ENCODE measurements at places on chromosomes 5 and 9.

DNA sequence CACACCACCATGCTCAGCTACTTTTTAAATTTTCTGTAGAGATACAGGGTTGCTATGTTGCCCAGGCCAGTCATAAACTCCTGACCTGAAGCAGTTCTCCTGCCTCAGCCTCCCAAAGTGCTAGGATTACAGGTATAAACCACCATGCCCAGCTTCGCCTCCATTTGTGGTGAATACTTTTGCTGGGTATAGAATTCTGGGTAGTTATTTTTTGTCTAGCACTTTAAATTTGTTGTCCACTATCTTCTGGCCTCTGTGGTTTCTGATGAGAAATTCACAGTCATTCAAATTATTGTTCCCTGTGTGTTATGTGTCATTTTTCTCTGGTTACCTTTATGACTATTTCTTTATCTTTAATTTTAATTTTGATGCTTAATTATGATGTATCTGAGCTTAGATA, 57.7 kb upstream of the EXOC3 start:
- DNase-seq, result no peak

GRCh38 chr5:91070761-91071550, 312.2 kb downstream of the ARRDC3 start:
- DNase-seq, result no peak

DNA sequence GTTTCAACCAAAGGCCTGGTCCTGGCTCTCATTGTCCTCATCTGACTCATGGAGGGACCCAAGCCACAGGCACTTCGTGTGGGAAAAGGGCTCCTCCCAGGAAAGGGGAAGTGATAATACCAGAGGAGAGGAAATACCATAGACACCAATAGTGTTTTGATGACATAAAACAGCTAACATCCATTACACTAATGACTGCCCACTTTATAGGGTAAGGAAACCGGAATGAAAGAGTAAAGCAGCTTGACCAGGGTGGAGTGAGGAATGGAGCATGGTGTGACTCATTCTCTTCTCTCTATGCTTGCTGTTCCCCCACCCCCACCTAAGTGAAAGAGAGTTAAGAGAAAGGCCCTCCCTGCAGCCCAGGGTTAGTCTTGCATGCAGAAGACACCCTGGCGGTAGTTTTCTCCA, 67.4 kb upstream of the HRH2 start:
- no peak for DNase-seq

DNA sequence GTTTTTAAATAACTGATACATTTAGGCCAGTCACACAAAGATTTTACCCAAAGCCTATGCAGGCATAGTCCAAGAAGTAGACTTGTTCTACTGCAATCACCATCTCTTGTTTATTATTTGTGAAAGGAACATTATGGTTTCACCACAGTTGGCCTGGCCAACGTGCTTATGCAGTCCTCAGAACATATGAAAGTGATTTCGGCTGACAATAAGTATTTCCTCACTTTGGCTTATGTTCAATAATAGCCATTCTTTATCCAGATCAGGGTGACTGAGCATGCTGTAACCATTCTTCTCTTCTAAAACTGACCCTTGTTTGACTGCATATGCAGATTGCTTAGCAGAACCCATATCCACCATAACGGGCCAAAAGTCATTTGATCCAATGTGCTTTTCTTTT, 76.6 kb upstream of the CCDC152 start:
- DNase-seq, result no peak

- no peak for DNase-seq
Measured at GRCh38 chr9:120890320-120891244, 13.6 kb upstream of the PHF19 start.

GRCh38 chr5:108090946-108091345, 291.0 kb downstream of the FBXL17 start:
- no peak for DNase-seq

GRCh38 chr5:42887097-42887496, 75.4 kb upstream of the SELENOP start:
- no peak for DNase-seq

DNA sequence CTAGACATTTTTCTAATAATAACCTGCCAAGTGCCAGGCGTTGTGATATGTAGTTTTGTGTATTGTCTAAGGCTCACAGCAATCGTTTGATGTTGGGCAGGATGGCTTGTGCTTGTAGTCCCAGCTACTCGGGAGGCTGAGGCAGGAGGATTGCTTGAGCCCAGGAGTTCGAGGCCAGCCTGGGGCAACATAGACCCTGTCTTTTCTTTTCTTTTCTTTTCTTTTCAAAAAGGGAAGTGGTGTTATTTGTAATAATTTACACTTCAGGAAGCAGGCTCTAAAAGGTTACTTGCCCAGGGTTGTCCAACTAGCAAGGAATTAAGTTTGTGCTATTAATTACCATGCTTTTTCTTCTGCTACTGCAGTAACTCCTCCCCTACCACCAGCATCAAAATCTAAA, 3.2 kb downstream of the ZNF131 start:
- DNase-seq, result no peak

DNA sequence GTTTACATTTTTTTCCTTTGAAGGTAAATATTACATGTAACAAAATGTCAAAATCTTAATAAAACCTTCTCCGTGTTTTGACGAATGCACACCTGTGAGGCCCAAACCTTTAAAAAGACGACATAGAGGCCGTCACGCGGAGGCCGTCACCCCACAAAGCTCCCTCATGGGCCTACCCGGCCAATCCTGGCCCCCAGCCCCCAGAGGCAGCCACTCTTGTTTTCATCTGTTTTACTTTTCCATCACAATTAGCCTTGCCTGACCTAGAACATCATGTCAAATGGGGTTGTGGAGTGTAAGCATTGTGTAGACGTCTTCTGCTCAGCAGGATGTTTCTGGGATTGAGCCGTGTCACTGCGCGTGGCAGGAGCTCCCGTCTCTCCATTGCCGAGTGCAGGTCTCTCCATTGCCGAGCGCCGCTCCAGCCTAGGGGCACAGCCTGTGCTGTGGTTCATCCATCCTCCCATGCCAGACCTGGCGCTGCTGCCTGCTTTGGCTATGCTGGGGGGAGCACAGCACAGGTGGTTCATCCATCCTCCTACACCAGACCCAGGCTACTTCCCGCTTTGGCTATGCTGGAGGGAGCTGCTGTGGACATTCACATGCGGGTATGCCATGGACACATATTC, 52.2 kb upstream of the IRX4 start:
- DNase-seq, result no peak

All from progenitor cell of endocrine pancreas (in vitro differentiated cells).